Uterus (tissue), 4 donors: ENCODE measurements at places on chromosomes 12 and 14. TPM values are rescaled to one million over a fixed set of nuclear protein-coding genes. Genes with fewer than 3 reads are reported as not detected.

HIF1A gene
- 64.9 TPM for total RNA-seq

KIF26A gene
- total RNA-seq, result 9.2 TPM

HIP1R gene
- 20.8 TPM for total RNA-seq

SLC25A21 gene
- not detected for total RNA-seq

MBIP gene
- 29.3 TPM for total RNA-seq

SERPINA9 gene
- not detected for total RNA-seq

SRRM4 gene
- total RNA-seq, result 0.14 TPM

IFT43 gene
- 40.7 TPM for total RNA-seq

TMTC2 gene
- total RNA-seq, result 11.5 TPM

PRB2 gene
- not detected for total RNA-seq

CLEC2D gene
- total RNA-seq, result 6.8 TPM

SAMD15 gene
- total RNA-seq, result under 0.01 TPM

- H3K4me3 ChIP-seq, result no peak overlapping the region
- no peak overlapping the region for H3K27ac ChIP-seq
- H3K36me3 ChIP-seq, result no peaks in the 10 kb centered on the region
- H3K4me1 ChIP-seq, result no peaks in the 10 kb centered on the region
Observed at GRCh38 chr12:90074086-90074485, 365.4 kb upstream of the ATP2B1 start.

GRCh38 chr12:94636462-94637085 lies 13.8 kb downstream of the TMCC3 start:
- H3K36me3 ChIP-seq, result no peaks in the 10 kb centered on the region
- peak; percentile 20 for DNase-seq
- H3K4me1 ChIP-seq, result no peaks in the 10 kb centered on the region
- no peaks in the 10 kb centered on the region for H3K27me3 ChIP-seq

GRCh38 chr14:81337073-81337472 lies 63.1 kb downstream of the STON2 start:
- H3K27ac ChIP-seq, result no peak overlapping the region
- no peaks in the 10 kb centered on the region for H3K27me3 ChIP-seq
- H3K4me3 ChIP-seq, result no peak overlapping the region

- H3K4me1 ChIP-seq, result no peaks in the 10 kb centered on the region
- H3K27me3 ChIP-seq, result no peaks in the 10 kb centered on the region
- H3K4me3 ChIP-seq, result no peak overlapping the region
- peak overlapping the region; percentile 57 for H3K27ac ChIP-seq
Observed at GRCh38 chr14:56172571-56172971, 54.4 kb downstream of the PELI2 start.

GRCh38 chr12:11826574-11826973 lies 177.1 kb downstream of the ETV6 start:
- no peaks in the 10 kb centered on the region for H3K27me3 ChIP-seq
- H3K4me3 ChIP-seq, result no peak overlapping the region
- no peaks in the 10 kb centered on the region for H3K36me3 ChIP-seq
- no peak overlapping the region for H3K27ac ChIP-seq

DNA sequence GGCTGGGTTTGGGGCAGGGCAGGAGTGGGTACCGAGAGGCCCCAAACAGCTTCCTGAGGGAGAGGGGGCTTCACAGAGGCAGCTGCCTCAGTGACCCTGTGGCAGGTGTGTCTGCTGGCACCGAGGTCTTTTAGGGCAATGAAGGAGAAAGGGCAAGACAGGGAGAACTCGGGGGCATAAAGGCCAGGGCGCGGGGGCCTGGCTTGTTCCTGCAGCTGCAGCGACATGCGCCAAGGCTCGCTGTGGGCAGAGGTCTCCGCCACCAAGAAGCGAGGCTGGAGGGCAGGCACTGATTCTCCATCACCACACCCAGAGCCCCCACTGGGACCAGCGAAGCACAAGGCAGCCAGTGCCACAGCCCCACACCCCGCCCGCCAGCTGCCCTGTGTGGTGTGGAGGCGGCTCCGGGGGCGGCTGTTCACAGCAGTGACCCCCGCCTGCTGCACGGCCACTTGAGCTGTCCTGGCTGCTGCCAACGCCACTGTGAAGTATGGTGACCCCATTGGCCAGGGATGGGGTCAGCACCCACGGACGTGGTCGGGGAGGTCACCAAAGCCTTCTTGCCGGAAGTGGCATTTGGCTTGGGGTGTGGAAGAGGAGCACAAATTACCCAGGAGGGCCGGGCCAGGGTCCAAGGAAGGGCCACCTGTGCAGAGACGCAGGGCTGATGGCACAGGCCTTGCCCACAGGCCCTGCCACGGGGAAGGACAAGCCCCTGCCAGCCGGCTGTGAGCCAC lies 16.4 kb downstream of the BAG5 start:
- H3K4me1 ChIP-seq, result peaks cover 13% of the 10 kb centered on the region
- no peaks in the 10 kb centered on the region for H3K27me3 ChIP-seq
- DNase-seq, result no peak
- H3K36me3 ChIP-seq, result no peaks in the 10 kb centered on the region
- H3K4me3 ChIP-seq, result no peak overlapping the region

- no peak overlapping the region for H3K4me3 ChIP-seq
- no peaks in the 10 kb centered on the region for H3K27me3 ChIP-seq
- H3K27ac ChIP-seq, result no peak overlapping the region
- H3K36me3 ChIP-seq, result no peaks in the 10 kb centered on the region
Observed at GRCh38 chr14:44531658-44532057, 24.6 kb upstream of the FSCB start.

DNA sequence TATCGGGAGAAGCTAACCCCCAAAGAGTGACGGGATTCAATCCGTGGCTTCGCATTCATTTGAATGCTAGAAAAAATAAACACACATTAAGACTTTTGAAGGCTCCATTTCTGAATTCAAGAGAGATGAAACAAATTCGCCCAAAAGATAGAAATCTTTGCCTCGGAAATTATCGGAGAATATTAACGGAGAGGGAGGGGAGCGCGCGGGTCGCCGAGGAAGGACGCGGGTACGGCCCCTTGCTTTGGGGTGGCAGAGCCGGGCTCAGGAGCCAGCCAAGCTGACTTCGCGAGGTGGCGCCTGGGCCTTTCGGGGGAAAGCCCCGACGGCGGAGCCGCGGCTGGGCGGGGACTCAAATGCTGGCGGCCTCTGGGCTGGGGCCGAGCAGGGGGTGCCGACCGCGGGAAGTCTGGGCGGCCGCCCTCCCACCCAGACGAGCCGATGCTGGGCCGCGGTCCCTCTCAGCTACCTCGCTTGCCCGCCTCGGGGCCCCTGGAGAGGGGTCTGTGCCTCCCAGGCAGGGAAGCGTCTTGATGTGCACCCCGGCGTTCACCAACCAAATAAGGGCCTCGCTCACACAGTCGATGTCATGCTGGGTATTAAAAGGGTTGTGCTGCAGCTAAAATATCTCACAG lies 14.7 kb downstream of the NKX2-1 start:
- no peaks in the 10 kb centered on the region for H3K4me1 ChIP-seq
- H3K4me3 ChIP-seq, result no peak overlapping the region
- no peak overlapping the region for H3K27ac ChIP-seq

DNA sequence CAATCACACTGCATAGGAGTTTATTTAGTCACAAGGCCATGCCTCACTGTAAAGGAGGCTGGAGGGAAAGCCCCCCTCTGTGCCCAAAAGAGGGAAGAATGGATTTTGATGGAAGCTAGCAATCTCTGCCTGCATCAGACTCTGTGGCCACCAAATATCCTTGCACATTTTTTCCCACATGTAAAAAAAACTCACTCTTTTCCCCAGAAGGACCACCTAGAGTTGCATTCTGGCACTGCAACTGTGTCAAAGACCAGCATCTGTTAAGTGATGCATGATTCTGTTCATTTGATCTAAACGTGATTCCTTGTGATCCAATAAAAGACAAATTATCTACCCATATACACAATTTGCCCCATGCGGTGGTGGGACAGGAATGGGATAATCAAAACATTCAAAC lies 8.0 kb downstream of the RHOJ start:
- DNase-seq, result no peak
- H3K36me3 ChIP-seq, result no peaks in the 10 kb centered on the region
- no peaks in the 10 kb centered on the region for H3K27me3 ChIP-seq
- no peak overlapping the region for H3K4me3 ChIP-seq
- H3K27ac ChIP-seq, result no peak overlapping the region

GRCh38 chr12:27588776-27589175 lies 64.8 kb downstream of the PPFIBP1 start:
- no peak for DNase-seq
- no peak overlapping the region for H3K4me3 ChIP-seq

- no peak overlapping the region for H3K4me3 ChIP-seq
- H3K27ac ChIP-seq, result no peak overlapping the region
- H3K36me3 ChIP-seq, result no peaks in the 10 kb centered on the region
- H3K27me3 ChIP-seq, result no peaks in the 10 kb centered on the region
- no peaks in the 10 kb centered on the region for H3K4me1 ChIP-seq
Observed at GRCh38 chr12:110896559-110896958, 23.8 kb downstream of the MYL2 start.

- H3K27ac ChIP-seq, result peak overlapping the region; percentile 99
- no peaks in the 10 kb centered on the region for H3K36me3 ChIP-seq
- H3K4me1 ChIP-seq, result no peaks in the 10 kb centered on the region
- H3K4me3 ChIP-seq, result peak overlapping the region; percentile 73
Observed at GRCh38 chr12:26939192-26939832, 1.0 kb downstream of the FGFR1OP2 start.

GRCh38 chr14:92696366-92696765 lies 52.1 kb downstream of the LGMN start:
- no peak overlapping the region for H3K27ac ChIP-seq
- H3K36me3 ChIP-seq, result no peaks in the 10 kb centered on the region
- DNase-seq, result no peak
- H3K4me3 ChIP-seq, result no peak overlapping the region
- no peaks in the 10 kb centered on the region for H3K4me1 ChIP-seq

DNA sequence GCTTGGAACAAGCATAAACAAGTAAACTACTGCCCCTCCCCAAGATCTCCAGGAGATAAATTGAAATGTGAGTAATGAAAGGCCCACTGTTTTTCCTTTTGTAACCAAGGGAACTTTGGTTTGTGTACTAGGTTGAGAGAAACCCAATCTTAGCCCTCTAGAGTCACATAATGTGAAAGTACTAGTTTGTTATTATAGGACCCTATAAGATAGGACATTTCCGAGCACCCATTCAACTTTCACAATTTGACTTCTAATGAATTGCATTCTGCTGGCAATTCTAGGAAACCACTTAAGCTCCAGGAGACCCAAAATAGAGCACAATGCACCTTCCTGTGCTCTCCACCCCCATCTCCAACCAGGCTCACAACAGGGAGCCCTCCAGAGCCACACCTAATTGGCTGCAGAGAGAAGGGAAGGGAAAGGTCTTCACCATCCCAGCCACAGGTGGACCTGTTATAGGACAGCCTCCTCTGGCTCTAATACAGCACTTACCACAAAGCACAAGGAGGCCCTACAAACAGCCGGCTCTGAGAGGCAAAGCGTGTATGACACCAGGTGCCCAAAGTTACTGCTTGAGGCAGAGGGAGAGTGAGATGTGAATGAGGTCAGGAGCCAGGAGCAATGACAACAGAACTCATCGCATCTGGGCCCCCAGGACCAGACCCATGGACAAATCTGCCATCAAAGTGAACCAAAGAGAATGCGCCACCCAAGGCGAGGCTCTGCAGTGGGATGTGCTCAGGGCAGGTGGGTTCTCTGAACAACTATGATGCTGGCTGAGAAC lies 163.3 kb upstream of the NTF3 start:
- H3K4me3 ChIP-seq, result no peak overlapping the region
- H3K27me3 ChIP-seq, result no peaks in the 10 kb centered on the region
- DNase-seq, result no peak
- H3K36me3 ChIP-seq, result no peaks in the 10 kb centered on the region

DNA sequence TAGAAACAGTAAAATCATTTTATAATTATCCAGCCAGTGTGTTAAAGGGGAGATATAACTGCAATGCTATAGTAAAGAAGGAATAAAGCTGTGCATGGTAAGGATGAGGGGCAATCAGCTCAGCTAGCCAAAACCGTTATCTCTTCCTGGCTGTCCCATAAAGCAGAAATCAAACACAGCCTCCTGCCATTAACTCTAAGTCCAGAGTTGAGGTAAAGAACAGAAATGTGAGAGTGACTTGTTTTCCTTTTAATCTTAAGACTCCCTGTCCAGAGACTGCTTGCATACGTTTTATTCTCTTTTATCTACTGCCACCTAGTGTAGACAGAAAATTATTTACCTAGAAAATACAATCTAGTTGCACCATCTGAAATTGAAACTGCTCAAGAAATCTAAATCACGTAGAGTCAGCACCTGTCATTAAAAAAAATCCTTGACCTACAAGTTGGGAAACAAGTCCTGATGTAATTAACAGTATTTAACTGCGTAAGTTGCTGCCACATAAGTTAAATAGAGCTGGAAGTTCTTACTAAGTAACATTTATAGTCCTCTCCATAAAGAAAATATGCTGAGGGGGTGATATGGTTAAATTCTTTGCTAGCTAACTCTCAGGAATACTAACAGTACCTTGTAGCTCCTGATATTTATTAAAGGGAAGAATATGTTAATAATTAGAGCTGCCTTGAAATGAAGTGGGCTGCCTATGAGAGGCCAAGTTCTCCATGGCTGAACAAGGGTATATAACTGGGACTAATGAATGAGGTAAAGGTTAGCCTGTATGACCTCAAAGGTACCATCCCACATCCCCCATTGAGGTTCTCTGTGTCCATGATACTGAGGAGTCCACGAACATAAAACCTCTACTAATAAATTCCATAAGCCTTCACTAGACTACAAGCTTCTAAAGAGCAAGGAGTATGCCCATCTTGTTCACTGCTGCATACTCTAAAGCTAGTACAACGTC lies 62.7 kb downstream of the GALNT4 start:
- no peaks in the 10 kb centered on the region for H3K4me1 ChIP-seq
- DNase-seq, result no peak
- peak overlapping the region; percentile 51 for H3K27ac ChIP-seq
- no peaks in the 10 kb centered on the region for H3K27me3 ChIP-seq
- H3K4me3 ChIP-seq, result no peak overlapping the region

- H3K27me3 ChIP-seq, result no peaks in the 10 kb centered on the region
- H3K36me3 ChIP-seq, result no peaks in the 10 kb centered on the region
- DNase-seq, result no peak
- no peaks in the 10 kb centered on the region for H3K4me1 ChIP-seq
Observed at GRCh38 chr14:32100175-32100574, 23.1 kb downstream of the ARHGAP5 start.

DNA sequence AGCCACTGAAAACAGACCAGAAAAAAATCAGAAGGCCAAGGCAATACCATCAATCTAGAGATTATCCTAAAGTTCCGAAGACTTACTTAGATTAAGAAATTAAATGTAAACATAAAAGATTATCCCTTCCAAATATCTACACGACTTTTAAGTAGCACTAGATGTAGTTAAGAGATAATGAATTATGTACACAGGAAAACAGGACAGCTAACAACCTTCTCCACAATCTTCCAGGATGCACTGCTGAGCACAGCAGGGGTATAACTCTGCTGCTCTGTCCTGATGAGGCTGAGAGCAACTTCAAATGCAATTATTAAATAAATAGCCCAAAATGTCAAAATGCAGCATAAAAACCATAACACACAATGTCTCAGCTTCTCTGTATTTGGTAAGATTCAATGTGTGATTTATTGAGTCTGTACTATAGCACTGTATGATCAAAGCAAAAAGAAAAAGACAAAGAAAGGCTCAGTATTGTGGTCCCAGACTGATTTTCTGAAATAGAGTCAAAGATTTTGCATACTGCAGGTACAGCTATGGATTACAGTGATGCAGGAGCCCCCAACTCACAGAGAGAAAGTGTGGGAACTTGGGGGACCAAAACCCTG lies 56.9 kb downstream of the TMTC1 start:
- H3K4me3 ChIP-seq, result no peak overlapping the region
- no peaks in the 10 kb centered on the region for H3K4me1 ChIP-seq
- H3K36me3 ChIP-seq, result no peaks in the 10 kb centered on the region
- H3K27me3 ChIP-seq, result no peaks in the 10 kb centered on the region
- no peak for DNase-seq
- peak overlapping the region; percentile 76 for H3K27ac ChIP-seq
